Renal pelvis (tissue), 12 donors: ENCODE measurements at places on chromosomes 2 and 18. TPM values are rescaled to one million over a fixed set of nuclear protein-coding genes. Genes with fewer than 3 reads are reported as not detected.

Gene KIF5C
- polyA plus RNA-seq = 4.6 TPM

Gene WNT10A
- 1.6 TPM for polyA plus RNA-seq

Gene DGUOK
- polyA plus RNA-seq = 62.8 TPM

DNA sequence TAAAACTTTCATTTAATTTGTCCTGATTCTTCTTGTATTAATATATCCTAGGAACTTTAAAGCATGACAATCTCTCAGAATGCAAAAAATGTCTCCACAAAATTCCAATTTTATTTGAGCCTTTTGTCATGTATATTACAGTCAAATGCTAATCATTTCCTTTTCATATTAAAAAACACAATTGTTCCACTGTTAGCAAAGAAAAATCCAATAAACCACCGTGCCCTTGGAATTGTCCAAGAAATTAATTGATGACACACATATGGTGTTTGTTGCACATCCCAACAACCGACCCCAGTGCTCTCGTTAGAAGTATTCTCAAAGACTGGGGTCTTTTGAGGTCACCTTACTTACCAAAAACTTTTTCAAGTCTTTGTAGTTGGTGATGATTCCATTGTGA is 28.1 kb downstream of the GFPT1 start:
- DNase-seq = no peak

- no peak for DNase-seq
Observed at GRCh38 chr2:217993138-217993537, 9.7 kb downstream of the TNS1 start.

DNA sequence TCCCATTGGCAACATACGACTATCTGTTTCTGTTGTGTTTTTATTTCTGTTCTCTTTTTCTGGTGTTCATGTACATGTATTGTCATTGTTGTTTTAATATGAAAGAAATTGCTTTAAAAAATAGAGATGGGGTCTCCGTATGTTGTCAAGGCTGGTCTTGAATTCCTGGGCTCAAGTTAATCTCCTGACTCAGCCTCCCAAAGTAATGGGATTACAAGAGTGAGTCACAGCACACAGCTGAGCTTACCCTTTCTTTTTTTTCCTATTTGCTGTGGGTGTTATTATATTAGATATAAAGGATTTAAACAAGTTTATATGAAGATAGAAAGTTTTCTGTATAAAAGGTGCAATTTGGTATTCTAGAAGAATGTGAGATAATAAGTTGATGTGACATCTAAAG is 554.6 kb downstream of the DSC3 start:
- DNase-seq = no peak

- DNase-seq = no peak
Observed at GRCh38 chr2:236870370-236870769, 215.3 kb upstream of the COPS8 start.

- DNase-seq = no peak
Observed at GRCh38 chr2:64526034-64526433, 1.9 kb downstream of the AFTPH start.

- no peak for DNase-seq
Observed at GRCh38 chr2:20371323-20372025, 20.8 kb upstream of the PUM2 start.

GRCh38 chr2:227186751-227187150 is 22.3 kb downstream of the COL4A3 start:
- no peak for DNase-seq
